CD4-positive, CD25-positive, alpha-beta regulatory T cell (primary cell): ENCODE measurements at places on chromosomes 11 and 22. TPM values are rescaled to one million over a fixed set of nuclear protein-coding genes. Genes with fewer than 3 reads are reported as not detected.

TRPM5 gene
- 0.17 TPM for total RNA-seq

MYBPC3 gene
- not detected for total RNA-seq

OMP gene
- total RNA-seq, result not detected

SLC17A6 gene
- total RNA-seq, result not detected

ADAMTS15 gene
- total RNA-seq, result not detected

DNA sequence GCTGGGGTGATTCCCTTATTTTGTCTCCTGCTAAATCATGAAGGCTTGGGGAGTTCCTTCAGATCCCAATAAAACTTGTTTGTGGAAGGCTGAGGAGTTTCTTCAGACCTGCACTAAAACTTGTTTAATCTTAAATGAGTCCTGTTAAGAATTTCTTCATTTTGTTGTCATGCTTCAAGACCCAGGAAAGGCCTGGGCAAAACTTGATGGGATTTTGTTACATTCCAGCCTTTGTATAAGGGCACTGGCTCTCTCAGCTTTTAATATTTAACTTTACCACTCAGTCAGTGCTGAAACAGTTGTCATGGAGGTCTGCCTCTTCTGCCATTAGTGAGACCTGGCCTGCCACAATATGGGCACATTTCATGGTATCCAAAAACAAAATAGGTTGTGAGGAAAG is 699.0 kb downstream of the ETS1 start:
- DNase-seq, result no peak

DNA sequence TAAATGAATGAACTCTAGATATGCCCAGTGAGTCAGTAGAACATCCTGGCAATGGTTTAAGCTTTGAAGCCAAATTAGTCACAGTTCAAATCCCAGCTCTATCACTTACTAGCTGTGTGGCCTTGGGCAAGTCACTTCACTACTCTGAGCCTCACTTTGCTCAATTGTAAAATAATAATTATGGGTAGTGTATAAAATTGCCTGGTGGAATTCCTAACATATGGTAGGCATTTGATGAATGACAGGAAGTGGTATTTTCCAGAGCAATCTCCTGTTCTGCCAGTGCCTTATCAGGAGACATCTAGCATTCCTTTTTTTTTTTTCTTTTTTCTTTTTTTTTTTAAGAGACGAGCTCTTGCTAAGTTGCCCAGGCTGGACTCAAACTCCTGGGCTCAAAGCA is 13.0 kb downstream of the SCN4B start:
- DNase-seq, result no peak

- peak; percentile 37 for DNase-seq
Observed at GRCh38 chr22:39932918-39933649, 27.1 kb upstream of the TMA7B start.

- DNase-seq, result no peak
Observed at GRCh38 chr22:47056776-47057470, 294.5 kb downstream of the TBC1D22A start.

- DNase-seq, result no peak
Observed at GRCh38 chr11:94641167-94641761, 74.1 kb downstream of the PIWIL4 start.

DNA sequence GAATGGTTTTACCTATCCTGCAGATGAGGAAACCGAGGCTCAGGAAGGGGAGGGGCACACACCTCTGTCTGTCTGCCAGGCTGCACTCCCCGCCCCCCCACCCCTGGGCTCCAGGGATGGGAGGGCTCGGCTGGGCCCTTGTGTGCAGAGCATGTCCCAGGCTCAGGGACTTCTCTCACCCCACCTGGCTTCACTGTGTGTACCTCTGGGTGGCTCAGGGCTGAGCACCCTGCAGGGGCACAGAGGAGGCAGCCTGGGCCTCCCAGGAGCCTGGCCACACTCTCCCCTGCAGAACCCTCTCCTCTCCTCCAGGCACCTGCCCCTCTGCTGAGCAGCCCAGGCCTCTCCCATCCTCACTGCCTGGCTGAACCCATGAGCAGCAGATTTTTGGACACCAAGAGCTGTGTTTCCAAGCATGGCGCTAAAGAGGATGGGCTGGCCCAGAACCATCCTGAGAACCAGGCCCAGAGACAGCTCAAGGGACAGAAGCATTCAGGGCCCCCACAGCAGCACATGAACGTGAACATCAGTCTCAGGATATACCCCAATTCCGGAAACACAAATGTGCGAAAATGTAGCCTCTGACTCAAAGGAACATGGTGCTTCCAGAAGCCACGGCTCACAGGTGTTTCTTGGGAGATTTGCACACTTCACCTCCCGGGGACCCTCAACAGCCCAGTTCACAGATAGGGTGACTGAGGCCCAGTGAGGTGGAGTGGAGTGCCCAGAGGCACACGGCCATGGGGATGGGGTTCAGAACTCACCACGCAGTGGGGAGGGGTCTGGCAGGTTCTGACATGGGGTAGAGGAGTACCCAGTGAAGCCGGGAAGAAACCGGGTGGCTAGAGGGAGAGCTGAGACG is 10.5 kb downstream of the EMID1 start:
- no peak for DNase-seq

DNA sequence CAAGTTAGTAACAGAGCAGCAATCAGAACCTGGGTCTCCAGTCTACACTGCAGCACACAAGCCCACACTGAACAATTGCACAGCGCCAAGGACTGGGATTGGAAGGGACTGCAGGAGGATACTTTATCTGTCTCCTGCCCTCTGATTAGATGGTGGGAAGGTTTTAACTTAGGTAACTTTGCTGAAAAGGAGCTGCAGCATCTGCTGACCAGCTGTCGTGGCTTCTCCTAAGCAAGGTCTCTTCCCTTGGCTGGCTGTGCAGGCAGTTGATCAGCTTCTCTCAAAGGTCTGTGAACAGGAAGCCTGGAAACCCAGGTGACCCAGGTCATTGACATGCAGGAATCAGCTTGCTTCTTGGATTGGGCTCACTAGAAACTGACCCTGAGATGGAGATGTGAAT is 82.4 kb downstream of the ISX start:
- no peak for DNase-seq

DNA sequence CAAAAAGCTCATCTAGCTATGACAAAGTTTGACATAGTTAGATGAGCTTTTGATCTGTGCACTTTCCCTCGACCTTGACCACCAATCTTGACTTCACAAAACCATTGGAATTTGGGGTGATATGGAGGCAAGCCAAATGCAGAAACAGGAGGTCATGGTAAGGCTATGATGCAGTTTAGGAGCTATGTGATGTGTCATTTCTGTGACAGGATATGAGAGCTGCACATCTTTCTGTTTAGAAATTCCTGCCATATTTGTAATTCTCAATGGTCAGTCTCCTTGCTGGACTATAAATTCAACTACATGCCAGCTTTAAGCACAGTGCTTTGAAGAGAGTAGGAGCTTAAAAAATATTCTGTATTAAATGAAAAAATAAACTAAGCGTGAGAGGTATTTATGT is 12.9 kb downstream of the OR51B6 start:
- no peak for DNase-seq

GRCh38 chr11:61151545-61152252 is 9.5 kb downstream of the VPS37C start:
- DNase-seq, result no peak

GRCh38 chr22:24002272-24002671 is 3.0 kb downstream of the GSTT4 start:
- no peak for DNase-seq

DNA sequence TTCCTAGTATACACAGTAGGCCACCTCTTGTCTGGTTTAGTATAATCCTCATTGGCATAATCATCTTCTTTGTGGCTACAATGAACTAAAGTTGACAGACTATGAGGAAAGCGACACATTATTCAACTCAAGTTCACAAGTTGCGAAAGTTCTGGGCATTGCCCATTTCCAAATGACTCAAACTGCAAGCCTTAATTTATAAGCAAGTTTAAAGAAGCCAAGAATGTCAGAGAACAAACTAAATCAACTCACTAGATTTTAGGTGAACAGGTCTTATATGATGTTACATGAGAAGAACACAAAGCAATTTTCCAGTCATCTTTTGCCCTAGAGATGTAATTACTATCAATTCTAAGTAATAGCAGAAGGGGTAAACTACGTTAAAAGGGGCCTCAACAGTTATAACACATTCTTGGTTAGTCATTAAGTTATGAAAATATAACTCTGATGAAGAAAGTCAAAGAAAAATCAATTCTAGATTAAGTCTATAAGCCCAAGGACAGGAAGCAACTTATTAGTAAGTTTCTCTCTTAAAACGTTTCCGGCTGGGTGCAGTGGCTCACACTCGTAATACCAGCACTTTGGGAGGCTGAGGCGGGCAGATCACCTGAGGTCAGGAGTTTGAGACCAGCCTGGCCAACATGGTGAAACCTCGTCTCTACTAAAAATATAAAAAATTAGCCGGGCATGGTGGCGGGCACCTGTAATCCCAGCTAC is 21.5 kb downstream of the PICALM start:
- no peak for DNase-seq

GRCh38 chr22:33063611-33064010 is 5.4 kb upstream of the SYN3 start:
- no peak for DNase-seq

DNA sequence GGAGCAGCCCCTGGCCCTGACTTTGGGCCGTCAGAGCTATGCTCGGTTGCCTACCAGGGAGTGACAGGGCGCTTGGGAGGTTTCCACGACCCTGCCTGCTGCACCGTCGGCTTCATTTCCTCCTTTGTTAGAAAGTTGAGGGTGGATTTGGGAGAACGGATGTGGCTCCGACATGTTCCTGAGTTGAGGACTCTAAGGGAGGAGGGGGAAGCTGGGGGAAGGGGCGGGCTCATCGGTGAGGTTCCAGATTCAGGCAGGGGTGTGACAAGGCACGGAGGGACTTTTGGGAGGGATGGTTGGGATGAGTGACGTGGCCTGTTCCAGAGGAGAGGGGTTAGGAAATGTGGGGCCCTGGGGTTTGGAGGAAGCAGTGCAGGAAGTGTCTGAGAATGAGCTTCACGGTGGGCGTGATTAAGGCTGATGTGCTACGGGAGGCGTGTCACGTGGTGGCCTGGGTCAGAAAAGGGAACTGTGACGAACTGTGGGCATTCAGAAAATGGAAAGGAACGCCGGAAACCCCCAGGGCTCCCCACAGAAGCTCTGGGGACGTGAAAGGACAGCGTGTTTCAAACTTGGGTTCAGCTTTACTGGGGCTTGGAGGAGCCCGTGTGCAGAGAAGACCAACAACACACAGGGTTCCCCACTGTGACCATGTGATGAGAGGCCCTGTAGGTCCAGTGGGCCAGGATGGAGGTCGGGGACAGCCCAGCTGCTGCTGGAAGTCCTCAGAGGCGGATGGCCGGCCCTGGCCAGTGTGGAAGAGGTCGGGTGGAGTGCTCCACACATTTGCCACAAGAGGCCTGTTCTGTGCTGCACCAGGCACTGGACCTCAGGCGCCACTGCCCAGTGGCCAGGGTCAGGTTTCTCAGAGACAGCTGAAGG is 2.8 kb downstream of the PARVB start:
- peak; percentile 57 for DNase-seq

DNA sequence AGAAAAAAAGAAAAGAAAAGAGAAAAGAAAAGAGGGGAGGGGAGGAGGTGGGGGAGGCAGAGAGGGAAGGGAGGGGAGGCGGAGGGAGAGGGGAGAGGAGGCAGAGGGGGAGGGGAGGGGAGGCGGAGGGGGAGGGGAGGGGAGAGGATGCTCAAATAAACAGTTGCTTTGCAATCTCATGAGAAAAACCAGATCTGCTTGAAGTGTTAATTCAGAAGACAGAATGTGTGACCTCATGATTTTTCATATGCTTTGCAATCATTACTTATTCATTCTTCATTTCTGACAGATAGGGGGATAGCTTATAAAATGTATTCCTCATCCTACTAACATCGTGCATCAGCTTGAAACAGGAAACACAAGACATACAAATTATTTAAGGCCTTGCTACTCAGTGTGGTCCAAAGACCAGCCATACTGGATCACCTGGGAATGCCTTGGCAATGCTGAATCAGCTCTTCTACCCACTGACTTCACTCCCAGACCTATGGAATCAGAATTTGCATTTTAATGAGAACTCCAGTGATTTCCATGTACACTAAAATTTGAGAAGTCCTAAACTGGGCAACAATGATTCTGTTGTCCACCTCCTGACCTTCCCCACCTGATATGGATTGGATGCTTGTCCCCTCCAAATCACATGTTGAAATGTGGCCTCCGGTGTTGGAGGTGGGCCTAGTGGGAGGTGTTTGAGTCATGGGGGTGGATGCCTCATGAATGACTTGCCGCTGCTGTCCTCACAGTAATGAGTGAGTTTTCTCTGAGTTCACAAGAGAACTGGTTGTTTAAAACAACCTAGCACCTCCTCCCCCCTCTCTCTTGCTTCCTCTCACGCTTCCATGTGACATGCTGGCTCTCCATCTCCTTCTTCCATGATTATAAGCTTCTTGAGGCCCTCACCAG is 69.2 kb downstream of the CCDC34 start:
- DNase-seq, result no peak
